ENCODE measurements at places on chromosomes 1 and 21.

GRCh38 chr1:242836423-242836822, 311.9 kb upstream of the PLD5 start:
- DNase-seq = no peak

DNA sequence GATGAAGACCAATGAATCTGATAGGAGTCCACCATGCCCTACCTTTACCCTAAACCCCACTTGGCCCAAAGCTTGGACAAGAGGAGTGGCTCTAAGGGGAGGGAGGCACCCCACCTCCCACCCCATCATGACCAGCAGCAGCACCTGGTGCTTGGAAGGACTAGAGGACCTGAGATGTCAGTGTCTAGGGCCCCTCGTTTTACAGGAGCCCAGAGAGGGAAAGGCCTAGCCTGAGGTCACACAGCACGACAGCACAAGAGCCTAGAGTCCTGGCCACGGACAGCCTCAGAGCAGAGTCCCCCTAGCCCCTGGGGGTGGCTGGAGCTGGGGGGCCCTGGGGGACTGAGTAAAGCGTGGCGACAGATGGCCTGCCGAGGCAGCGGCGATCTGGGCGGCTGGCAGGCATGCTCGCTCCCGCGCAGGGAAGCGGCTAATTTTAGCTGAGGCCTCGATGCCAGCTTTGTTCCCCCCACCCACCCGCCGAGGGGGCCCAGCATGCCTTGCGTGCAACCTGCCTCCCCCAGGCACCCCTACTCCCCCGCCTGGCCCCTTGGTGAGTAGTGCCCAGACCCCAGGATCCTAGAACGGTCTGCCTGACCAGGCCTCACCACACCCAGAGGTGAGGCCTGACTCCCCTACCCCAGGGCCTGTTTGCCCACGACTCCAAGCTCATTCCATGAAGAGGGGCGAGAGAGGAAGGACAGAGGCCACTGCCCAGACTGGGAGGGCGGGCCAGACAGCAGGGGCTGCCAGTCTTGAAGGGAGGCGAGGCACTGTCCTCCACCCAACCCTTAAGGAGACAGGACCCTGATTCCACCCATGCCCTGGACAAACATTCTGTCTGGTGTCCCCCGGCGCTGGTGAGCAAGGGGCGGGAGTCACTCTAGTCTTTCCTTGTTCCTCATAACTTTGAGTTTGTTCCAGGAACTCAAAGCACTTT, 39.0 kb downstream of the AHDC1 start:
- DNase-seq = no peak

- peak; percentile 37 for DNase-seq
Measured at GRCh38 chr1:165344736-165345135, 11.8 kb downstream of the LMX1A start.

GRCh38 chr1:2628191-2628932, 4.5 kb downstream of the MMEL1 start:
- no peak for DNase-seq

DNA sequence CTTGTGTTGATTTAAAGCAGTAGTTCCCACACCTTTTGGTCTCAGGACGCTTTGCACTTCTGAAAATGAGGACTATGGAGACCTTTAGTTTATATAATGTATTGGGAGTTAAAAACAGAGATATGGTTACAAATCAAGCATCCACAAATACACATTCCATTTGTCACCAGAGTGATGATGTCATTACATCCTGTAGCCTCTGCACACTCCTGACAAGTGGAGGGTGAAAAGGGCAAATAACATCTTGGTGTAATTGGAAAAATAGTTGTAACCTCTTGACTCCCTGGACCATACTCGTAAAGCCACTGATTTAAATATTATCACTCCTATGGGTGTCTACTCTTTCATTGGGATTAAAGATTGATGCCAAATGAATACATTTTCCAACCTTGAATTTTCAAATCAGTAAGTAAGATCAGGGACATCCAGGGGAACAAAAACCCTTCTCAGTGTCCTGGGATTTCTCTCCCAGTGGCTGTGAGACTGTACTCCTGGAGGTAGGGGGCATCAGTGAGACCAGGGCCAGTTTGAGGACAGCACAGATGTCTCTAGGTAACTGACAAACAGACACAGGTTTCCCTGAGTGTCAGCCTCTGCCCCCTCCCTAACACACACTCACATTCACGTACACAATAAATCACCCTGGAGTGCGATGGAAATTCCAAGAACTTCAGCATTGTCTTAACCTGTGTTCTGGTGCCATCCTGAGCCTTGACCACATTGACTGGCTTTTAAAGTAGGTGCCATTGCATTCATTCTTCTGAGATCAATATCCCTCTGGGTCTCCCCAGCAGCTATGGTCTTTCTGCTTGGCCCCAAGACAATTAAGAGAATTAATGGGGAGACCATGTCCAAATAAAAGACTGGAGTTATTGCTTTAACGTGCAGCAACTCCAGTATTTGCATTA, 63.0 kb downstream of the NR5A2 start:
- no peak for DNase-seq

DNA sequence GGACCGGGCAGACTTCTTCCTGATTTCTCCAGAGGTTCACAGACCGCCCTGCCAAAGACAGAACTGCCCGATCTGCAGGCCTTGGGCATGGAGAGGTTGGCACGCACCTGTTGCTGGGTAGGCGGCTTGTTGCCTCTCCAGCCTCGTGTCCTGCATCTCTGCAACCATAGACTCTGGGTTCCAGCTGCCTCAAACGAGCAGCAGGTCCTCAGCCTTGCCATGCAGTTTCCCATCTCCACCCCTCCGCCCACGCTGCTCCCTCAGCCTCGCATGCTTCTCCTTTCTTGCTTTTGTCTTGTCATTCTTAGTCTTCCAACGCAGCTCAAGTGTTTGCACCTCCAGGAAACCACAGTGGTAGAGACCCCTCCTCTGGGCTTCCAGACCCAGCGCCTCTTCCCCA, 126.2 kb downstream of the LACTBL1 start:
- no peak for DNase-seq

- DNase-seq = no peak
Measured at GRCh38 chr1:63435161-63435560, 67.7 kb downstream of the ALG6 start.

GRCh38 chr1:200892546-200892945, 2.2 kb upstream of the INAVA start:
- no peak for DNase-seq

- DNase-seq = no peak
Measured at GRCh38 chr1:240086726-240087125, 5.0 kb upstream of the FMN2 start.

GRCh38 chr1:103509250-103509649, 16.2 kb upstream of the RNPC3 start:
- no peak for DNase-seq

DNA sequence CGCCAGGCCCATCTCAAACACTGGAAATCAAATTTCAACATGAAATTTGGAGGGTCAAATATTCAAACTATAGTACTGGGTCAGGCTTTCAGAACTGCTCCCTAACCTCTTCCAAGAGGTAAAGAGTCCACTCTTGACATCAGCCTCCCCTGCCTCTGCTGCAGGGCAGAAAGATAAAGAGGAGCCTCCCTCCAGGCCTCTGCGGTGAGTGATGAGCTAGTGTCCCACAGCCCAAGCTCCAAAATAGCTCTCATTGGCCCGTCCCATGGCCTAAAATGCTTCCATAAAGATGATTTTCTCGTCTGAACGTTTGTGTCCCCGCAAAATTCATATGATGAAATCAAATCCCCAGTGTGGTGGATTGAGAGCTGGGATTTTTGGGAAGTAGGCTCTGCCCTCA, 33.7 kb upstream of the CCSAP start:
- DNase-seq = no peak

Measured in eye (tissue), 1 donor.